ENCODE measurements at places on chromosomes 3 and 15. TPM values are rescaled to one million over a fixed set of nuclear protein-coding genes. Genes with fewer than 3 reads are reported as not detected.

- no peak overlapping the region for H3K27ac ChIP-seq
- no peaks in the 10 kb centered on the region for H3K4me1 ChIP-seq
- H3K36me3 ChIP-seq = no peaks in the 10 kb centered on the region
- no peak for DNase-seq
- no peak overlapping the region for H3K4me3 ChIP-seq
Observed at GRCh38 chr15:63401078-63401477, 19.4 kb upstream of the CA12 start.

DNA sequence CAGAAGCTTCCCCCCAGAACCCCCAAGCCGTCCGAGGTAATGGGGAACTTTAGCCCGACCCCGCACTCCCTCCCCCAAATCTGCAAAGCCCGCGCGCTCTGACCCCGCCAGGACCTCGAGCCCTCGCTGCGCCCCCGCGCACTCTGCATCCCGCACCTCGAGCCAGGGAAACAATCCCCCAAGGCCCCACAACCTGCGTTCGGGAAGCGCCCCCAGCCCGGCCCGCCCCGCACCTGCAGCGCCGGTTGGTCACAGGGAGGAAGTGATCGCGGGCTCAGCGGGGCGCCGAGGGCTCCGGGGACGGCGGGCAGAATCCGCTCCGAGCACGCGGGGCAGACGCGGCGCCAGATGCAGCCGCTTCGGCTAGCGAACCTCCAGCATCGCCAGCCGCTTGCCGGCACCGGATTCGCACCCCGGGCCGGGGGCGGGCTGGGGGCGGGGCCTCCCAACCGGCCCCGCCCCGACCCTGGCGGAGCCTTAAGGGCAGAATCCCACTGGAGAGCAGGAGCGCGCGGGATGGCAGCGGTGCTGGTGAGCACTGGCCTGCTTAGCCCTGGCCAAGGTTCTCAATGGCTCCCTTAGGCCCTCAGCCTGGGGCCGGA lies at the start of gene CAMKV:
Gene CAMKV, minus strand, starts transcription at position 382 of the 602 bp plus-strand sequence. CDS start 7,518 bp downstream, outside the sequence.
- peaks cover 10% of the 10 kb centered on the region for H3K4me1 ChIP-seq
- no peak within 1 kb of the TSS for H3K27ac ChIP-seq
- H3K27me3 ChIP-seq = peaks cover 20% of the 10 kb centered on the region

DNA sequence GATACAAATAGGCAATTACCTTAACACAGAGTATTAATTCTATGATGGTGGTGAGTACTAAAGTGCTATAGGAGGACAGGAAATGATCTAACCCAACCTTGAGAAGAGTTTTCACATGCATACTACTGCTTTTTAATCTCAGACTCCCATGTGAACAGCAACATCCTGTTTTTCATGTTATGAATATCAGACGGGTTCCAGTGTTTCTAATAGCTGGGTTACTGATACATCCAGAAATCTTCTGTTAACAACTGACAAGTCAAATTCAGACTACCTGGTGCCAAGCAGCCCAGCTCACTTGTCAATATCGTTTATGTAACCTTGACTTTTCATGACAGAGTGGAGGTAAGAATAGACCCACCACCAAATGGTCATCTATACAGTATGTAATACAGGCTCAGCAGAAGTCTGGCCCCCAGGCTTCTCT lies 220.2 kb upstream of the COL8A1 start:
- H3K36me3 ChIP-seq = no peaks in the 10 kb centered on the region
- H3K4me3 ChIP-seq = no peak overlapping the region
- H3K27me3 ChIP-seq = no peaks in the 10 kb centered on the region
- no peak for DNase-seq
- peak overlapping the region; percentile 58 for H3K27ac ChIP-seq
- H3K4me1 ChIP-seq = peaks cover 34% of the 10 kb centered on the region

DNA sequence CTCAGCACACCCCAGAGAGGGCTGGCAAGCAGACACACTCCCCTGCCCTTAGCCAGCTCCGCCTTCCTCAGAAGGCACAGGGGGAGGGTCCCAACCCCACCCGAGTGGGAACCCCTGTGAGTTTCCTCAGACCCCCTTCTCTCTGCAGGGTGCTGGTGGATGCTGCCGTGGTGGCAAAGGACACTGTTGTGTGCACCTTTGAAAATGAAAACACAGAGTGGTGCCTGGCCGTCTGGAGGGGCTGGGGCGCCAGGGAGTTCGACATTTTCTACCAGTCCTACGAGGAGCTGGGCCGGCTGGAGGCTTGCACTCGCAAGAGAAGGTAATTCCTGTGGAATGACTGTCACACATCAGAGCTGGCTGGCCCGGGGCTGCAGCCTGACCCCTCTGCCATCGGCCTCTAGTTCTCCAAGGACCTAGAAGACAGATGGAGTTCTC lies 149.4 kb downstream of the LRRK1 start:
- no peak for DNase-seq
- H3K4me1 ChIP-seq = peaks cover 10% of the 10 kb centered on the region
- H3K36me3 ChIP-seq = no peaks in the 10 kb centered on the region
- H3K4me3 ChIP-seq = no peak overlapping the region
- no peaks in the 10 kb centered on the region for H3K27me3 ChIP-seq

DNA sequence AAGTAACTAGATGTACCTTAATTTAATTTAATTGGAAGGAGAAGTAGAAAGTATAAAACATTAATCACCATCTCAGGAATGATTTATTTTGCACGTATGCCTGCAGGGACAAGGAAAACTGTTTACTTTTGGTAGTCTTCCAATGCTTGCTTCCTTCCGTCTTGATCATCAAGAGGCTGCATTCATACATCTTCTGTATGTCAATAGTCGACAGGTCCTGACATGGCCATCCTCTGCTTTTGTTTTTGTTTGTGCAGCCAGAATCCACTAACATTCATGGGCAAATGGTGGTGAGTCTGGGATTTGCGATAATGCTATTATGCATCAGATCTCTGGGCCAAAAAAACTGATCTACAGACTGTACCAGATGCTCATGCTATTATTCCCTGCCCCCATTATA lies 56.6 kb upstream of the ZPLD1 start:
- no peak overlapping the region for H3K27ac ChIP-seq
- H3K4me3 ChIP-seq = no peak overlapping the region
- no peaks in the 10 kb centered on the region for H3K27me3 ChIP-seq
- no peak for DNase-seq
- no peaks in the 10 kb centered on the region for H3K4me1 ChIP-seq
- H3K36me3 ChIP-seq = no peaks in the 10 kb centered on the region

DNA sequence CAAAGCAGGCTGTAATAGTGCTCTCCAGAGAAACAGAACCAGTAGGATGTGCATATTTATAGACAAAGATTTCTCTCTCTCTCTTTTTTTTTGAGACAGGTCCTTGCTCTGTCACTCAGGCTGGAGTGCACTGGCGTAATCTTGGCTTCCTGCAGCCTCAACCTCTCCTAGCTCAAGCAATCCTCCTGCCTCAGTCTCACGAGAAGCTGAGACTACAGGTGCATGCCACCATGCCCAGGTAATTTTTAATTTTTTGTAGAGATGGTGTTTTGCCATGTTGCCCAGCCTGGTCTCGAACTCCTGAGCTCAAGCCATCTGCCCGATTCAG lies 67.1 kb upstream of the CHD2 start:
- H3K27ac ChIP-seq = peak overlapping the region; percentile 98

- peaks cover 16% of the 10 kb centered on the region for H3K4me1 ChIP-seq
- no peaks in the 10 kb centered on the region for H3K27me3 ChIP-seq
- peak overlapping the region; percentile 35 for H3K27ac ChIP-seq
Observed at GRCh38 chr15:101139986-101140696, 111.7 kb downstream of the CHSY1 start.

GRCh38 chr3:32450426-32450825 lies 52.2 kb downstream of the CMTM6 start:
- no peaks in the 10 kb centered on the region for H3K36me3 ChIP-seq
- H3K27ac ChIP-seq = no peak overlapping the region

DNA sequence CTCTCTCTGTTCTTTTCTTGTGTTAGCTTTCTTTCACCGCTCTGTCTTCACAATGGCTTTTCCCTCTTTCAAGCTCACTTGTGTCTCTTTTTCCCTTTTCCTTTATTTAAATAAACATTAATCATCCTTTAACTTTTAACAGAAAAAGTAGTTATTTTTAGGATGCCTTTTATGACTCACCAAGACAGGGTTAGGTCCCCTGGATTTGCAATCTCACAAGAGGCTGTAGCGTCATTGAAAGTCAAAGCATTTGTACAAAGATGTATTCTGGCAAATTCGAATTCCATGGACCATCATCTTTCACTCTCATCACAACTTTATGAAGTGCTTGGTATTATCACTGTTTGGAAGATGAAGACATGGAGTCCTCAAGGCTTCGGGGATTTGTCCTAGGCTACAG lies 34.8 kb upstream of the MCTP2 start:
- H3K4me3 ChIP-seq = no peak overlapping the region
- H3K27ac ChIP-seq = no peak overlapping the region
- H3K36me3 ChIP-seq = no peaks in the 10 kb centered on the region
- H3K27me3 ChIP-seq = no peaks in the 10 kb centered on the region
- DNase-seq = no peak

CRYGS gene
- 4.4 TPM for total RNA-seq

POC1A gene
- total RNA-seq = 8.1 TPM

All from thoracic aorta (tissue), 2 donors.